MG63 (cell line): ENCODE measurements at places on chromosomes 4 and X. TPM values are rescaled to one million over a fixed set of nuclear protein-coding genes. Genes with fewer than 3 reads are reported as not detected.

LRIT3 gene
- not detected in 2 replicates for total RNA-seq

TXLNG gene
- total RNA-seq, result 8.6 and 12.7 TPM in 2 replicates

CT45A1 gene
- not detected in 2 replicates for total RNA-seq

ITGB1BP2 gene
- 0.86 and 0.92 TPM in 2 replicates for total RNA-seq

DNA sequence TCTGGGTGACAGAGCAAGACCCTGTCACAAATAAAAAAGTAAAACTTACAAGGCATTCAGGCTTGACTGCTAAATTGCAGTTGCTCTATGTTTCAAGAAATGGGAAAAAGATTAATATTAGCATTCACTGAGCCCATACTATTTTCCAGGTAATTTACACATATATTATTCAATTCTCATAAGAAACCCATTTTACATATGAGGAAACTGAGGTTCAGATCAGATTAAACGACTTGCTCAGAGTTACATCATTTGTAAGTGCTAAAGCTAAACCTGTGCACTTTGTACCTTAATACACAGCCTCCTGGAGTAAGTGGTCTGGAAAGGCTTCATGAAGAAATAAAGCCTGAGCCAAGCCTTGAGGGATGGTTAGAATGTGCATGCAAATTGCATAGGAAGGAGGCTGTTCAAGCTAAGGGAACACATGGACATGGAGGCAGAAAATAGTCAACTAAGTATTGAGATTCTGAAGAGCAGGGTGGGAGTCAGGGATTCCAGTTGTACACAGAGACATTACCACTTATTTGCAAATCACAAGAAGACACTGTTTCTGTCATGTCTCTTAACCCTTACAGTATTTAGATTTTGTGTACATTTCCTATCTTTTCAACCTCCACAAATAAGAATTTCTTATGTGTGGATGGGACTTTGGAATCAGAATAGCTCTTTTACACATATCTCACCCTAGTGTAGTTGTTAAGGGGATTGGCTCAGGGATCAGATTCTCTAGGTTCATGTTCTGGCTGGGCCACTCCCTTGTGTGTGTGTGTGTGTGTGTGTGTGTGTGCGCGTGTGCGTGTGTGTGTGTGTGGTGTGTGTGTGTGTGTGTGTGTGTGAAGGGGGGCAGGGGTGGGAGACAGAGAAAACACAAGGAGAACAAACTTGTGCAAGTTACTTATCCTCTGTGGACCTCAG lies 113.4 kb downstream of the TMEM164 start:
- no peak for DNase-seq

DNA sequence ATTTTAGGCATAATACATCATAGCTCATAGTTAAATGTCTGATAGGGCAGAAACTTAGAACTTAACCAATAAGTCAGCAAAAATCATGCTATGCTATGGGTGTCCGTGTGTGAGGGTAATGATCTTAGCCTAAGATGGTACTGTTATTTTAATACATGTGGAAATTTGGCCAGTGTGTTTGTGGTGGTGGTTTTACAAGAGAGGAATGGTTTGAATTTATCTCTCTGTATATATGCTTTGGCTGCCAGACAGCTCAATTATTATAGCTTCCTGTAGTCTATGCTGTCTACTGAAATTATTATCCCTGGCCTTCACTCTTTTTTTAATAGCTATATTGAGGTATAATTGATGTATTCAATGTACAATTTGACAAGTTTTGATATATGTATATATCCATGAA lies 21.3 kb downstream of the ZNF330 start:
- DNase-seq, result no peak

GRCh38 chr4:102792361-102792936 lies 31.7 kb upstream of the MANBA start:
- no peak for DNase-seq
